ENCODE measurements at places on chromosomes 1 and 21.
A peak's percentile ranks its signal among the peaks of the same experiment; 100 is the strongest.

DNA sequence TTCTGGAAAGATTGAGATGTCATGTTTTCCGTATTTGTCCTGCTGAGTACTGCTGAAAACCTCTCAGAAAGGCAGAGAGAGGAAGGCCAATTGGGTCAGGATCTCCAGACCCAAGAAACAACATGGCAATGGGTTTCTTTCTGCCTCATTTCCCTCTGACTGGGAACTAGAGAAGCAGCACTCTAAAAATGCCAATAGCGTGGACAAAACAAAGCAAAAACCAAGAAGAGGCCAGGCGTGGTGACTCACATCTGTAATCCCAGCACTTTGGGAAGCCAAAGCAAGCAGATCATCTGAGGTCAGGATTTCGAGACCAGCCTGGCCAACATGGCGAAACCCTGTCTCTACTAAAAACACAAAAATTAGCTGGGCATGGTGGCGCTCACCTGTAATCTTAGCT, 18.3 kb downstream of the TNFRSF9 start:
- no peak for DNase-seq
- no peaks in the 10 kb centered on the region for H3K36me3 ChIP-seq

DNA sequence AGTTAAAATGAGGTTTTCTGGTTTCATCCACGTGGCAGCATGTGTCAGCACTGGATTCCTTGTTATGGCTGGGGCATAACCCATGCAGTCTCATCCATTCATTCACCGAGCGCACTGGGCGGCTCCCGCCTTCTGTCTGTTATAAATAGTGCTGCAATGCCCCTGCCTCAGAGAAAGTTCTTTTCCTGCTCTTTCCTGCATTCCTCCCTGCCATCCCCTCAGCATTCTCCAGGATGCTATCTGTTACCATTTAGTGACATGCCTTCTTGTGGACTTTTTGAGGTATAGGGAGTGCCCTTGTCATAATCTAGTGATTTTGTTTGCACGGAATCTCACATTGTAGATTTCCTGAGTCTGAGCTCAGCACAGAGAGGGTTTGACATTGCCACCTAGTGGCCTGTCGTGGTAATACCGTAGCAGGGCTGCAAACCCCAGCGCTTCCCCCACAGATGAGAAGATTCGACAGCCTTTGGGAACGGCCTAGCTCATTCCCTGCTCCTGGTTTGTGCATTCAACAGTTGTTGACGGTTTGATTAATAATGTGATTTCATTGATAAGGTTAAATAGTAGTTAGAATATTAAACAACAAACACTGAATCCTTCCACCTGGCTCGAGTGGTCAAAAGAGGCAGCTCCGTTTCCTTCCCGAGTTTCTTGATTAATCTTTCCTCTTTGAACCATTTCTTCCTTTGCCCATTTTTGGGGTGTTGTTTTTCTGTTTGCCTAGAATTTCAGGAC, 46.3 kb downstream of the UMODL1 start:
- H3K27me3 ChIP-seq: no peaks in the 10 kb centered on the region
- peak; percentile 67 for DNase-seq
- no peaks in the 10 kb centered on the region for H3K4me1 ChIP-seq
- no peaks in the 10 kb centered on the region for H3K36me3 ChIP-seq
- H3K27ac ChIP-seq: no peak overlapping the region
- no peak overlapping the region for H3K4me3 ChIP-seq

- peaks cover 3% of the 10 kb centered on the region for H3K36me3 ChIP-seq
- no peak for DNase-seq
- no peak overlapping the region for H3K27ac ChIP-seq
- H3K4me1 ChIP-seq: peaks cover 6% of the 10 kb centered on the region
These were observed 8.0 kb downstream of the ACBD6 start for GRCh38 chr1:180494370-180494769.

DNA sequence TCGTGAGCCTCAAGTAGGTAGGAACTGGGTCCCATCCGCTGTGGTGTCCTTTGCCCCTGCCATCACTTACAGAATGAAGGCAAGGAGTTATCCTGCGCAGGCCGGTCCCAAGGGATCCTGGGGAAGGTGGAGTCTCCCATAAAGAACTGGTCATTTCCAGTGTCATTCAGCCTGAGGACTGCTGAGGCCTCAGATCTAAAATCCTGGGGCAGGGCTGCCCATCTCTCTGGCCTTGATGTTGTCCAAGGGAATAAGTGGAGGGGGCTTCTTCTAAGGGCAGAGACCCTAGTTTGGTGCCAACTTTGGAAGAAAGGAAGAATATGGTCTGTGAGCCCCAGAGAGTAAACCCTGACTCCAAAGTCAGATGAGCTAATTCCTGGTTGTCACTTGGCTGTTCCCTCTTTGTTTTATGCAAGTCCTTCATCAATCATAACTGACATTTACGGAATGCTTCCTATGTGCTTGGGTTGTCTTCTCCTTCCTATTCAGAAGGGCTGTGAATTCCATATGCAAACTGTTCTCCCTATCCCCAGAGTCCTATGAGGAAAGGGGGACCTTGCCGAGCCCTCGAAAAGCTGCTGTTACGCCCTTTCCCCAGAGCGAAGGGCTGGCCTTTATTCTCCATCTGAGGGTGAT, 6.9 kb downstream of the IFI6 start:
- H3K4me3 ChIP-seq: no peak overlapping the region
- DNase-seq: no peak
- H3K4me1 ChIP-seq: peaks cover 8% of the 10 kb centered on the region

DNA sequence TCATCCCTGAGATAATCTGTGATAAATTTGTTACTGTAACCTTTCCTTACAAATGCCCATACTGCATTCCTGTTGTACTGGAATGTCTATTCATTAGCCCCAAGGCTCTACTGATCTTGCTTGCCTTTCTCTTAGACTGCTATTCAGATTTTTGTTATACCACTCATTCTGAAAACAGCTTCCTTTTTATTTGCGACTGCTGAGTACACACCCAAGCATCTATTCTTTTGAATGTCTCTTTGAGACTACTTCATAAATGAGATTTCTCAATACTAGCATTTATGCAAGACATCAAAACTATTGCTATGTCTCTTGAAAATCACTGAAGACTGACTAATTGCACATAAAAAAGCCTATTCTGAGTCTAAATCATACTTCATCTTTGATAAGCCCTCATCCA, 38.6 kb downstream of the DENND1B start:
- DNase-seq: no peak
- peaks cover 16% of the 10 kb centered on the region for H3K4me1 ChIP-seq
- H3K4me3 ChIP-seq: no peak overlapping the region
- no peaks in the 10 kb centered on the region for H3K36me3 ChIP-seq
- no peaks in the 10 kb centered on the region for H3K27me3 ChIP-seq
- no peak overlapping the region for H3K27ac ChIP-seq

- no peak for DNase-seq
- H3K27me3 ChIP-seq: no peaks in the 10 kb centered on the region
- H3K36me3 ChIP-seq: no peaks in the 10 kb centered on the region
- no peak overlapping the region for H3K27ac ChIP-seq
- H3K4me3 ChIP-seq: no peak overlapping the region
These were observed 17.5 kb downstream of the ADGRB2 start for GRCh38 chr1:31746687-31747086.

GRCh38 chr1:177511036-177511435, 340.3 kb downstream of the BRINP2 start:
- no peak overlapping the region for H3K27ac ChIP-seq
- H3K27me3 ChIP-seq: no peaks in the 10 kb centered on the region
- no peak overlapping the region for H3K4me3 ChIP-seq
- H3K36me3 ChIP-seq: no peaks in the 10 kb centered on the region
- DNase-seq: no peak

- no peaks in the 10 kb centered on the region for H3K36me3 ChIP-seq
- H3K4me1 ChIP-seq: peaks cover 3% of the 10 kb centered on the region
- H3K4me3 ChIP-seq: no peak overlapping the region
- H3K27ac ChIP-seq: no peak overlapping the region
- DNase-seq: no peak
These were observed 72.9 kb downstream of the IVNS1ABP start for GRCh38 chr1:185244015-185244747.

GRCh38 chr1:16971341-16972188, 8.9 kb downstream of the MFAP2 start:
- H3K27me3 ChIP-seq: no peaks in the 10 kb centered on the region
- no peaks in the 10 kb centered on the region for H3K4me1 ChIP-seq
- no peak overlapping the region for H3K27ac ChIP-seq
- peaks cover 23% of the 10 kb centered on the region for H3K36me3 ChIP-seq
- no peak for DNase-seq
- no peak overlapping the region for H3K4me3 ChIP-seq

DNA sequence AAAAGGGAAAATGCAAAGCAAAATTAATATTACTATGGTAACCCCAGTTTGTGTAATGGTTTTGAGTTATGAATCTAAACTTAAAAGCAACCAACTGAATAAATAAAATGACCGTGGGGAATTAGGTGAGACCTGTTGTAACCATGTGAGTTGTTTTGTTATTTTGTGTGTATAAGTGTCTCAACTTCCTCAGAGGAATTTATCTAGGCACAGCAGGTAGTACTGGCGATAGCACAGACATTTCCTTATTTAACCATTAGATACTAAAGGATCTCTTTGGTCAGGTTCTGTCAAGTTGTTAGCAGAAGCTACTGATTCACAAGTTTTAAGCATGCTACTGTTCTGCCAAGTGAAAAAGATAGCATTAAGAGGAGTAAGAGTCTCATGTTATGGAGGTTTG, 39.3 kb upstream of the LRRC7 start:
- H3K4me1 ChIP-seq: no peaks in the 10 kb centered on the region
- DNase-seq: no peak
- H3K4me3 ChIP-seq: no peak overlapping the region
- no peaks in the 10 kb centered on the region for H3K36me3 ChIP-seq
- H3K27ac ChIP-seq: no peak overlapping the region

- H3K36me3 ChIP-seq: no peaks in the 10 kb centered on the region
- no peak overlapping the region for H3K4me3 ChIP-seq
- H3K27ac ChIP-seq: no peak overlapping the region
- peak; percentile 40 for DNase-seq
- no peaks in the 10 kb centered on the region for H3K4me1 ChIP-seq
- H3K27me3 ChIP-seq: no peaks in the 10 kb centered on the region
These were observed 243.2 kb upstream of the RAB4A start for GRCh38 chr1:229027622-229028182.

DNA sequence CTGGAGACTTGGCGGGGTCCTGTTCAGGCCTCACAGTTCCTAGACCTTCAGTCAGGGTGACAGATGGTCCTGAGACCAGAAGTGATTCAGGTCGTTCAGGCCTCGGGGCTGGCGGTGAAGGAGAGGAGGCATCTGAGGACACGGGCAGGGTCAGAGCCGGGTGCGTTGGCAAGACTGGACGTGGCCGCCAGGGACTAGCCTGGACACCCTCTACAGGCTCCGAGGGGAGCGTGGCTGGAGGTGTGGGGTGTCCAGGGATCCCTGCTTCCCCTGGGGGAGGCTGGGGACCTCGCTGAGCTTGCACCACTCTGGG, 64.0 kb upstream of the TARDBP start:
- H3K27me3 ChIP-seq: no peaks in the 10 kb centered on the region
- no peak for DNase-seq
- peaks cover 17% of the 10 kb centered on the region for H3K4me1 ChIP-seq
- H3K4me3 ChIP-seq: no peak overlapping the region

- H3K4me3 ChIP-seq: no peak overlapping the region
- H3K36me3 ChIP-seq: no peaks in the 10 kb centered on the region
- no peak for DNase-seq
- no peaks in the 10 kb centered on the region for H3K27me3 ChIP-seq
- no peaks in the 10 kb centered on the region for H3K4me1 ChIP-seq
- H3K27ac ChIP-seq: no peak overlapping the region
These were observed 15.7 kb downstream of the NLRP3 start for GRCh38 chr1:247431643-247432042.
